H54 (cell line): ENCODE measurements at places on chromosomes 2 and 18.

GRCh38 chr2:151251012-151251411 lies 10.7 kb downstream of the RBM43 start:
- DNase-seq: no peak

- DNase-seq: no peak
These were observed 2113.3 kb upstream of the PIK3C3 start for GRCh38 chr18:39841482-39842365.

- no peak for DNase-seq
These were observed 176.0 kb downstream of the THADA start for GRCh38 chr2:43419876-43420275.

DNA sequence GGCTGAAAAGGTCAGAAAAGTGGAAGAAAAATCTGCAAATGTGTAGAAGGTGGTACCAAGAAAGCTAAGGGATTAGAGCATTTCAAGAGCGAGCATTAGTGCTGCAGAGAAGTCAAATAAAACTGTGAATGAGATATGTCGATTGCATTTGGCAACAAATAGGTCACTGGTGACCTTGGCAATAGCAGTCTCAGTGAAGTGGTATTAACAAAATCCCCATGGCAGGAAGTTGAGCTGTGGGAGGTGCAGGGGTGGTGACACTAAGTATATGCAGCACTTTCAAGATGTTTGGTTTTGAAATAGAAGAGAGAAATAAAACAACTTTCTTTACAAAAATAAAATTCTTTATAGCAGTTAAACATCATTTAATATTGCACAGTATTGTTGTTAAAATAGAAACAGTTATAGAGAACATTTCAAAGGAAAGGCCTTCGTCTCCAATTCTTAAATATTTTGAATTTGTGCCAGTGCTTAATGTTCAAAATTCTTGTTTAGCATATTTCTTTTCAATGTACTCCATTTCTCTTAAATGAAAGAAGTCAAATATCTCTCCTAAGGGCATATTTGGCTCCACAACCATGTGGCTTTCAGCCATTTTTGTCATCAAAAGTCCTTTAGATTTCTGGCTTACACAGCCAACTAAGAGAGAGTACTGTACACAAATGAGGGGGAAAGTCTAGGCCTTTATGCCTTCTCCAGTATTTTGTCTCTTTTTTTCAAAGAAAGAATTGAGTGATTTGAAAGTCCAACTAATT lies 443.0 kb upstream of the MMADHC start:
- DNase-seq: no peak
